ENCODE measurements at places on chromosomes 11 and 22. TPM values are rescaled to one million over a fixed set of nuclear protein-coding genes. Genes with fewer than 3 reads are reported as not detected.

Gene AQP11
- total RNA-seq = 0.52 TPM

Gene SLC17A6
- total RNA-seq = not detected

Gene ZP1
- not detected for total RNA-seq

Gene PLEKHB1
- total RNA-seq = 1.4 TPM

Gene CHRDL2
- total RNA-seq = not detected

Gene SSTR3
- total RNA-seq = 0.64 TPM

Measured in activated T-helper 2 cell treated with anti-CD3 and anti-CD28 coated beads, Interferon-gamma antibody, Interleukin-2, Interleukin-4, amounts not matched to agents 10 μg/mL and 5 μg/mL and 100 μg/mL, durations not matched to agents 14 hours and 24 hours and 36 hours (primary cell).